ENCODE measurements at places on chromosomes 6 and 20. TPM values are rescaled to one million over a fixed set of nuclear protein-coding genes. Genes with fewer than 3 reads are reported as not detected.
A peak's percentile ranks its signal among the peaks of the same experiment; 100 is the strongest.

Gene FABP7
- total RNA-seq: not detected

DNA sequence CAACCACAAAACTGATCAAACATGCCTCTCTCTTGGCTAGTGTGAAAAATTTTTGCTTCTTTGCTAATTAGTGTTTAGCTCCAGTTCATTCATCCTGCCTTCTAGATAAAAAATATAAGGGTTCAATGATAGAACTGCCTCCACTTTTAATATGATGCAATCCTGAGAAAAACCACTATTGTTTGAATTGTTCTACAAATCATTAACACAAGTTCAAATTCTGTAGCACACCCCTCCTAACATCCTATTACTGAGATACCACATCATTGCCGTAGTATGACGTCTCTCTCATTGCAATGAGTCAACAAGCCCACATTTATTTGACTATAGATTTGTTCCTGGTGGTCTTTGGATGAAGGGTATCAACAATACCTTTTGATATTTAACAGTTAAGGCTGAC lies 365.8 kb upstream of the OPRM1 start:
- DNase-seq: peak; percentile 30

GRCh38 chr6:30970946-30971345 lies 12.6 kb upstream of the MUC21 start:
- DNase-seq: no peak

- no peak for DNase-seq
Measured at GRCh38 chr20:63056236-63057170, 49.7 kb upstream of the BHLHE23 start.

DNA sequence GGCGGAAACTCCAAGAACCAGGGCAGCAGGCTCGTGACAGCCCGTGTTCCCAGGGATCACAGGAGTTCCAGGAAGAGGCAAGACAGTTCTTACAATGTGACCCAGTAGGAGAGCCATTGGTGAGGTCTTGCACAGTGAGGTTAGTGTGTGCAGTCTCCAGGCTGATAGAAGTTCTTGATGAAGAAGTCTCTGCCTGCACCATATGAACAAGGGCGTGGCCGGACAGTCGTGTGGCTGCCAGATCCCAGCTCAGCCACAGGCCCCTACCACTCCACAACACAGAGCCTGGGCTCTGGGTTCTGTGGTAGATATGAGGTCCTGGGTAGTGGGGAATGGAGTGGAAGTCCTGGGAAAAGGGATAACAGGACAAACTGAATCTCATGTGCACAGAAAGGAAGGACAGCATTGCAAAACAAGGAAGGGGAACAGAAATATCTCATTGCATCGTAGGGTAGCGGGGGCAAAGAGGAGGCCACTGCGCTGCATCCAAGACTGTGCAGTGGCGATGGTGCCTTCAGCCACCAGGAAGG lies 65.2 kb downstream of the STX11 start:
- no peak for DNase-seq

DNA sequence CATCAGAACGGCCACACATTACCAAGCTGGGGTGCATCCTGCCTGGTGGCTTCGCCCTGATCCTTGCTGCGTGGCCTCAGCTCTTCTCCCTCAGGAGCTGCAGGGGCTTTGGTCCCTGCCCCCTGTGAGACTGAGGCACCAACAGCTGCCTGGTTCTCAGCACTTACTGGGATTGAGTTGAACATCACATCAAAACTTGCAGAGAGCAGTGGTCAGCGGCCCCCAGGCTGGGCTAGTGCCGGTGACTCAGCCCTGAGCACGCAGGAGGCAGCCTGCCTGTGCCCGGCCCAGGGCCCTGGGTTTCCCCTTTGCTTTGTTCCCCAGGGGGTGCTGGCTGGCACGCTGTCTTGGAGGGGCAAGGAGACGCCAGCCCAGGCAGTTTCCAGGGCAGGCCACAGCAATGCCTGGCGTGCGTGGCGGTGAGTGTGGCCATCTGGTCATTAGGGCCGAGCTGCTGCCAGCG lies 63.3 kb downstream of the DLL1 start:
- no peak for DNase-seq

Gene RAET1E
- not detected for total RNA-seq

Gene FKBP1C
- 0.58 TPM for total RNA-seq

All from epithelial cell of proximal tubule (primary cell).